ENCODE measurements at places on chromosomes 16 and 17.

DNA sequence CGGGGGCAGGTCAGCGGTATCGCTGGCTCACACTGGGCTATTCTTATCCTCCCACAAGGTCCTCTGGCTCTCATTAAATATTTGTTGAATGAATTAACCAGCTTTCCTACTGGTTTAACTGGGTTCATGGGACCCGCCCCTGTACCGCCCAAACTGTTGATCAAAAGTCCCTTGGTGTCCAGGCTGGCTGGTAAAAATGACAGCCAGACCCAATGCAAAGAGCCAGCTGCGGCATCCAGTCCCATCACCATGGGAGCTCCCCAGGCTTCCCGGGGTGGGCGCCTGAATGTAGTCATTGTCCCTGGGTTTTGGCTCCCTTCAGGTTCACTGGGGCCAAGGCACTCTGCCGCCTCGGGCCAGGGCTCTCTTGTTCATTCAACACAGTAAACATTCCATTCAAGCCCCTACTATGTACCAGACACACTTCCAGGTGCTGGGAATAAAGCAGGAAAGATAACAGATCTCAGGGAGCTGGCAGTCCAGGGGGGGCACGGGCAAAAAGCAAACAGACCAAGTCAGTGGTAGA is 11.7 kb upstream of the ATP2C2 start:
- DNase-seq, result no peak

GRCh38 chr17:50533720-50534148 is 1.2 kb downstream of the EPN3 start:
- no peak for DNase-seq

DNA sequence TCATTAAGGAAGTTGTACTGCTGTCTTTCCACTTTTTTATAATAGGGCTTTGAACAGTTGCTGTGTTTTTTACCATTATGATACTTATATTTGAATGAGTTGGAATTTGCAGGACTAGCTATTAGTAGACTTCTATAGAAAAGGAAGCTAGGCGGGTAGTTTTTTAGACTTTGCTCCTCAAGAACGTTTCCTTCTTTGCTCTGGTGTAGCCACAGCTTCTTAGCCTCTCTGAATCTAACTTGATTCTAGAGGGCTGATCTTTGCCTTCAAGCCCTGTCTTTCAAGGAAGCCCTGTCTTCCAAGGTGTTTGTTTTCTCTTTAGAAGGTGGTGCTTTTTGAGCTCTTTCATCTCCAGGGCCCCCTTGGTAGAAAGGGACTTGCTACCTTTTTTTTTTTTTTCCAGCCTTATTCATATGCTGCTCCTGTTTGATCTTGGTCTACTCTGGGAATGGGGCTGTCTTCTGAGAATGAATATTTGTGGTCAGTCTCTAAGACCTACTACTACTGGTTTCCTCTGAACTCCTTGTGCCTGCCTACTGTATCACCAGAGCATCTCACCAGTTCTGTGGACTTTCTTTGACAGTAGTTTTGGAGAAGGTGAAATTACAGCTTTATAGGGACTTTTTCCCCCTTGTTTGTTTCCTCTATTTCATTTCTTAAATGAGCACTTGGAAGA is 52.3 kb upstream of the RASL10B start:
- DNase-seq, result no peak

DNA sequence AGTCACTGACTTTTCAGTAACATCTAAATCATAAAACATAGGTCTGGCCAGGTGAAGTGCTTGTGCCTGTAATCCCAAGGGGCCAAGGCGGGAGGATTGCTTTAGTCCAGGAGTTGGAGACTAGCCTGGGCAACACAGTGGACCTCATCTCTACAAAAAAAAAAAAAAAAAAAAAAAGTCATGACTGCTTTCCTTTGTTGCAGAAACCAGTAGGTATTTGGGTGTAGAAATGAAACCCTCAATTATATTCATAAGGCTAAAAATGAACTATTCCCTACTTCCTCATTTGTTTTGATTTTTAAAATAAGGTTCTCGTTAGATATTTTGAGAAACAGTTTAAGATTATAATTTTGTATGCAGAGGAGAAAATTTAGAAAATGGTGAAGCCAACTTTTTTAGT is 26.0 kb downstream of the PITPNC1 start:
- DNase-seq, result no peak

DNA sequence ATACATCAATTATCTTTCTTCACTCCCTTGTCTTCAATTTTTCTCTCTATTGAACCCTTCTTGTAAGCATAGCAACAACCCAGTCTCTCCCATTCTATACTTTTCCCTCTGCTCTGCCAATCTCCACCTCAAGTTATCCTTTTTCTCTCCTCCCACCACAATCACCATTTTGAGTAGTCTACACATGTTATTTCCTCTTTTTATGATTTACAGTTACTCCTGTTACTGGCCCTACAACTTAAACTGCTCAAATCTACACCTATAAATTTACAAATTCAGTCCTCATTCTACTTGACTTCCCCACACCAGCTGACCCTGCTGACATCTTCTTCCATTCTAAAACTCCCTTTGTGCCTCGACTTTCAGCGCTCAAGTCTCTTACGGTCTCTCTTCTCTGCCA is 84.6 kb downstream of the SPAG9 start:
- no peak for DNase-seq

- DNase-seq, result no peak
Measured at GRCh38 chr17:2179615-2180295, 123.8 kb downstream of the SMG6 start.

DNA sequence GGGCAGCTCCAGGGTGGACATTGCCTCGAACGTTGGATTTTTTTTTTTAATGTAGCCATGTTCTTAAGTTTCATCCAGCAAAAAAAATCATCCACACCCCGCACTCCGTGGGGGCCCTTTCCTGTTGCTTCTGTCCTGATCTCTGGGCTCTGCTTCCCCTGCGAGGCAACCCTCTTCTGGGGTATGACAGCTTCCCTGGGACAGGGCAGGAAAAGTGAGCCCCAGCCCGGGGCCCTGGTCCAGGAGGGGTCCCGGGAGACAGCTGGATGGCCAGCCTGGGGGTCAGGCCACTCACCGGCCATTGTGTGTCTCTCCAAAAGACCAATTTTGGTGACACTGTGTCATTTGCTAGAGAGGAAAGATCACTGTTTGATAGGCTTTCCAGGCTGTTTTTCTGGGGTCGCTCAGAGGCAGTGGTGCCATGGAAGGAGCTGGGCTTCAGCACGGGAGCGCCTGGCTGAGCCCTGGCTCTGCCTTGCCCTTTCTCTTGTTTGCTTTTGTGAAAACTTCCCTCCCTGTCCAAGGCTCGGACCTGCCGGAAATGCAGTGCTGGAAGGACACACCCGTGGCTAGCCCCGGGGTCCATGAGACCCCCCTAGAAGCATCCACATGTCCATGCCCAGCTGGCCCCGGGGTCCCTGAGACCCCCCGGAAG is 41.0 kb upstream of the CHMP6 start:
- DNase-seq, result no peak

DNA sequence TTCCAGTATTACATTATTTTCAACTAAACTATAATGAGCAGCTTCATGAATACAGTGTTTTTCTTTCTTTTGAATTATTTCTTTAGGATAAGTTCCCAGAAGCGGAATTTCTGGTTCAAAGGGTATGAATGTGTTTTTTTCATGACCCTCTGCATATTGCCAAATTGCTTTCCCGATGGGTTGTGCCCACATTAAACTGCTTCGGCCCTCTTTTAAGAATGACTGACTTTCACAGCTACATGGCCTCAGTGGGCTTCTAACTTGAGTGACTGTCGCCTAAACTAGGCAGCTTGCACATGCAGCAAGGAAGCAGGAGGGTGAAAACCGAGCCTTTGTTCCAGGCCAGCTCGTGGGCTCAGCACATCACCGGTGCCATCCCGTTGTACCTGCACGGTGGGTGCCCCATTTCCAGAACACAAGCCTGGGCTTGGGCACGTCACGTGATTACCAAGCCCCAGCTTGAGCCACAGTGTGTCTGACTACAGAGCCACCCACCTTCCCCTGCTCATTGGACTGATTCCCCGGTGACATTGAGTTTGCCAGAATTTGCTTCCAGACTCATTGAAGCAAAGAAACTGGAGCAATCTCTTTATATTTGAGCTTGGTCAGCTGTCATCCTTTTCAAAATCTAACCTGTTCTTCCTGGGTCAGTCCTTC is 112.8 kb downstream of the CLEC16A start:
- no peak for DNase-seq

DNA sequence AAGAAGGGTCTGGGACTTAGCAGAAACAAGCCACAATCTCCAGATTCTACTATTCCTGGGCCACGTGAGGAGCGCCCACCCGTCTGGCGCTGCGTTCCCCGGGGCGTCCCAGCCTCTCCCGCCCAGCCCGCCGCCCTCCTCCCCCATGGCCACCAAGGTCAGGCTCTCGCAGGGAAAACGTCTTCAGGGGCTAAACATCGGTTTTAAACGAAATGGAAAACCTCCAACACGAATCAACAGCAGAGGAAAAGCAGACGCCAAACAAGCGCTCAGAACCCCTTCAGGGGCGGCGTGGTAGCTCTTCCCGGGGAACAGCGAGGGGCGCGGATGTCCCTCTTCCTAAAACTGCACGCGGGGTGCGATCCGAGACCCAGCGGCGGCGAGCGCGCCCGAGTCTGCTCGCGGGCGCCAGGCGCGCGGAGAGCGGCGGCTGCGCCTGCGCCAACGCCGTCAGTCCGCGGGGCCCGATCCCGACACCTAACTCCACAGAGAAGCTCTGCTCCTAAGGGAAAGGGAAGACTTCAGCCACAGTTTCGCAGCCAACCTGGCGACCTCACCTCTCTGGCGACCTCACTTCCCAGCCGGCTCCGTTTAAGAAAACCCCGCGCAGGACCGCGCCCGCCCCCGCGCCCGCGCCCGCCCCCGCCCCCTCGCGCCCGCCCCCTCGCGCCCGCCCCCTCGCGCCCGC is 505 bp upstream of the COG1 start:
- DNase-seq, result no peak

DNA sequence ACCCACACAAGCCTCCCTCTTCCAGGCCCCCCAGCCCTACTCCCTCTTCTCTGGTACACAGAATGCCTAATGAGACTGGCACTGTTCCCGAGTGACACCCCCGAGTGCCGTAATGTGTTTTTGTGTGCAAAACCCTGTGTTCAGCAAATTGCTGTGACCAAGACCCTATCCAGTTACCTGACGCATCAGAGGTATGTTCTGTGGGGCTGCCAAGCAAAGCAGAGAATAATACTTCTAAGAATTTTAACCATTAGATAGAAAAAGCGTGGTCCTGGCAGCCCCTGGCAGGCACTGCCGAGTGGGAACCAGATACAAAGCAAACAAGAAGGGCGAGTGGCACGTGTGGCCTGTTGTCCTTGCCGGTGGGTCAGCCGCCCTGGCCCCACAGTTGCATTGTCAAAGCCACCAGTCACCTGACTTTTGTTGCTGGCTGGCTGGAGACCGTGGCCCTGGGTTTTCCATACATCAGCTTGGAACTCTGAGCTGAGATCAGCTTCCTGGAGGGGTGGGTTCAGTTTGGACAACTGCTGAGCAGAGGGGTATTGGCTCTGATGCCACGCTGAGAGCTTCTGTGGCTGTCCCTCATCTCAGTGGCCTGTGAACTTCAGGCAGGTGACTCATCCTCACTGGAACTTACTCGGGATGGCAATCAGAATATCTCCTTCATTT is 69.1 kb upstream of the BRD7 start:
- no peak for DNase-seq

Measured in AG04449 (cell line).